ENCODE measurements at places on chromosomes 12 and 14.

GRCh38 chr14:90759370-90760077 is 56.7 kb downstream of the TTC7B start:
- no peak for DNase-seq

GRCh38 chr12:77510985-77511384 is 319.7 kb upstream of the NAV3 start:
- DNase-seq: no peak

DNA sequence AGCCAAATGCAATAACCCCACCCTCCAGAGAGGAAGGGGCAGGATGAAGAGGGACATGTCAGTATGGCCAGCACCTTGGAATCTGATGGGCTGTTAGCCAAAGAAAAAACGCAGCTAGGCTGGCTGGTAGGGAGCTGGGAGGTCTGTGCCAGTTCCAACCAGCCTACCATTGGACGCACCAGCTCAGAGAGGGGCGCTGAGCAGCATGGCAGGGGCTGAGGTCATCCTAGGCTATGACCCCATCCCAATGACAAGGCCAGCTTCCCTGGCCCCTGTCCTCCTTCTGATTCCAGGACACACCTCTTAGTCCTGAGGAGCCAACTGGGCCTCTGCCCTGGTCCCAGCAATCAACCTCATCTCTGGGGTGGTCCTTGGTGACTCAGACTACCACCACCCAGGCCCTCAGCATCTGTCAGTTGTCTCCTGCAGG is 12.2 kb downstream of the ACTN1 start:
- no peak for DNase-seq

GRCh38 chr14:92973261-92973797 is 50.4 kb downstream of the CHGA start:
- DNase-seq: no peak

GRCh38 chr12:93429448-93429847 is 12.3 kb downstream of the UBE2N start:
- no peak for DNase-seq

- DNase-seq: no peak
These were observed 92.8 kb downstream of the TRAFD1 start for GRCh38 chr12:112218150-112218549.

- DNase-seq: no peak
These were observed 31.3 kb downstream of the SERPINA3 start for GRCh38 chr14:94643316-94644101.

DNA sequence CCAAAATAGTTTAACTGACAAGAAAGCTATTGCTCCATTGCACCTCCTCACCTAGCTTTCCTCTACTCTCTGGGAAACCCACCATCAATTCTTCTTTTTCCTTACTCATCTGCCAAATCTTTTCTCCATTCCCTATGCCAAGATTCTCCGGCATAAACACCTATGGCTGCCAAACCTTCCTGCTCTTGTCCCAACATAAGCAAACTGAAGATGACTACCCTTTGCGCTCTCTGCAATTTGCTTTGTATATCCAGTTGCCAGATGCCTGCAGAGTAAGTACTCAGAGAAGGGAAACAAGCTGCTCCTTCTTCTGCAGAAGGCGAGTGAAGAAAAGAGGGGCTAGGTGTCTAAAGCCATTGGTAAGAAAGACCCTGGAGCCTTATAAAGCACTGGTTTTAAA is 11.5 kb downstream of the PTGER2 start:
- DNase-seq: no peak

- DNase-seq: no peak
These were observed 54.9 kb upstream of the HIF1A start for GRCh38 chr14:61640158-61641136.

DNA sequence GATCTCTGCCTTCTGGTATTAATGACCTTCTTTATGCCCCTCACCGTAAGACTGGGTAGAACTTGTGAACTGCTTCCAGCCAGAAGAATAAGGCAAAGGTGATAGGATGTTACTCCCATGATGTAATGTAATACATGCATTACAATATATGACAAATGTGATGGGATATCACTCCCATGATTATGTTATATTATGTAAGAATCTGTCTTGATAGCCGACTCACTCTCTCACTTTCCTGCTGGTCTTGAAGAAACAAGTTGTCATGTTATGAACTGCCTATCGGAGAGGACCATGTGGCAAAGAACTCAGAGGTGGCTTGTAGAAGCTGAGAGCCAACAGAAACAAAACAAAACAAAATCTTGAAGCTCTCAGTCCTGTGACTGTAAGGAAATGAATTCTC is 30.6 kb upstream of the OSBPL8 start:
- no peak for DNase-seq

- no peak for DNase-seq
These were observed 15.2 kb upstream of the CCDC175 start for GRCh38 chr14:59591641-59592370.

- no peak for DNase-seq
These were observed 35.6 kb downstream of the ANO4 start for GRCh38 chr12:100830003-100830795.

DNA sequence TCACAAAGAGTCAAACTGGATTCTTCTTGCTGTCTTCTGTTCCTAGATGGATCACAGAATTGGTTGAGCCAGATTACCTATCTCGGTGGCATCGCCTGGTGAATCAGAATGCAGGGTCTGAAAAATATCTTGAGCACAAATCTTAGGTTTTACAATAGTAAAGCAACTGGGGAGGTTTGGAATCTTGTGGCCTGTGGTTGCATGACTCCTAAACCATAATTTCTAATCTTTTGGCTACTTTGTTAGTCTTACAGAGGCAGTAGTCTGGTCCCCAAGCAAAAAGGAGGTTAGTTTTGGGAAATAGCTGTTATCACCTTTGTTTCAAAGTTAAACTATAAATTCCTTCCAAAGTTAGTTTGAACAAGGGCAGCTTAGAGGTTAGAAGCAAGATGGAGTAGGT is 1488.5 kb upstream of the FLRT2 start:
- DNase-seq: no peak

- no peak for DNase-seq
These were observed 276.7 kb upstream of the SRRM4 start for GRCh38 chr12:118704527-118705241.

DNA sequence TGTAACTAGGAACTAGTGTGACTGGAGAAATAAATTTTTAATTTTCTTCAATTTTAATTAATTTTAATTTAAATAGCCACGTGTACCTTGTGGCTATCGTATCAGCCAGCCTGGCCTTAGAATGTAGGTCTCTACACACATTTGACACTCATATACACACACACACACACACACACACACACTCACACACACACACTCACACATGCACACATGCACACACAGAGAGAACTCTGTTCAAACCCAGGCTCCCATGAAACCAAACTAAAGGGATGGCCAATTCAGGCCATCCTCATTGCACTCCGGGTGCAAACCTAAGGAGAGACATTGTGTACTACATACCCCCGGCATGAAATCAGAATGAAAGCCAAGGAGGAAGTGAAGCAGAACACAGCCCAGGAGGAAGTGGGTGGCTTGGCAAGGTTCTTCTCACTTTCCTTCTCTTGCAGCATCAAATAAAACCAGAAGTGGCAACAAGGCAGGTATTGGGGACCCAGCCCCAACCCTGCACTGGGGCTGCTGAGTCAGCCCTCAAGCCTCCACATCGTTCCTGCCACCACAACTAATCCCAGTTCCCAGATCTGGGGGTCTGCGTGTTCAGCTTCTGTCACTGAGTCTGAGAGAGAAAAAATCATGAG is 26.2 kb upstream of the CHPT1 start:
- peak; percentile 50 for DNase-seq

DNA sequence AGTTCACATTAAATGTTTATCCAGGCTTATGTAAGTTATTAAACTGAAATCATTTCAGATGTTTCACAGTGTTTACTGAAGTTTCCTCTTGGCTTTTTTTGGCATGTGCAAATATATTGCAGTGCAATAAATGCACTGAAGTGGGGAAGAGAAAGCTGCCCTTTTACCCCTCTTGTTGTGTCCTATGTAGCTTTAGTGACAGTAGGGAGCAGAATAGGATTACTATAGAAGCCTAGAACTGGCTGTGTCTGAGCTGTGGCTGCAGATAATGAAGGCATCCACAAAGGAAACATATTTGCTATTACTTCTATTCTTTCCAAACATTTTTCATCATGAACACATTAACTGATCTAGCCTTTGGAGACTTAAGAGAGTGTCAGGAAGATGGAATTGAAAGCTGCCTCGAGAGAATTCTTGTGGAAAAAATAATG is 24.1 kb upstream of the CNTN1 start:
- DNase-seq: no peak

DNA sequence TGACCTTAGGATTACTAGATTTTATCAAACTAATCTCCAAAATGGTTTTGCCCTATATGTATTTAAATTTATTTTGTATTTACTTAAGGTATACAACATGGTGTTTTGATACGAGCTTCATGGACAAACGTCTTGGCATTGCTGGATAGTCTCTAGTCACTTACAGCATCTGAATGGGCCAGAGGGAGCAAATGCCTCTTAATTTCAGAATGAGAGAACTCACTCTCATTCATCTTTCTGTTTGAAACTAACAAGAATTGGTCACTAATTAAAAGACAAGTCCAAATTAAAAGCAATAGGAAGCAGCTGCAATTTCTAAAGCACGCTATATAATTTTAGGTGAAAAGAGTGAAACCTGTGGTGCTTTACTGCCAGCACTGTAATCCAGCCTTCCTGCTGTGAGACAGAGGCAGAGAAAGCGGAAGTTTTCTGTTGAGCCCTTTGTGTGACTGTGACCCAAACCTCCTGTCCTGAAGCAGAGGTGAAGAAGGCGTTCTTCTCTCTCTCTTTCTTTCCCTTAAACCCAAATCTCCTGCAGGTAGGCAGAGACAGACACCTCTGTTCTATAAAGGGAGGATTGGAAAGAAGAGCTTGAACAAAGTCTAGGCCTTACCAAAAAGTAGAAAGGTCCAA is 184.6 kb upstream of the NAV3 start:
- no peak for DNase-seq

DNA sequence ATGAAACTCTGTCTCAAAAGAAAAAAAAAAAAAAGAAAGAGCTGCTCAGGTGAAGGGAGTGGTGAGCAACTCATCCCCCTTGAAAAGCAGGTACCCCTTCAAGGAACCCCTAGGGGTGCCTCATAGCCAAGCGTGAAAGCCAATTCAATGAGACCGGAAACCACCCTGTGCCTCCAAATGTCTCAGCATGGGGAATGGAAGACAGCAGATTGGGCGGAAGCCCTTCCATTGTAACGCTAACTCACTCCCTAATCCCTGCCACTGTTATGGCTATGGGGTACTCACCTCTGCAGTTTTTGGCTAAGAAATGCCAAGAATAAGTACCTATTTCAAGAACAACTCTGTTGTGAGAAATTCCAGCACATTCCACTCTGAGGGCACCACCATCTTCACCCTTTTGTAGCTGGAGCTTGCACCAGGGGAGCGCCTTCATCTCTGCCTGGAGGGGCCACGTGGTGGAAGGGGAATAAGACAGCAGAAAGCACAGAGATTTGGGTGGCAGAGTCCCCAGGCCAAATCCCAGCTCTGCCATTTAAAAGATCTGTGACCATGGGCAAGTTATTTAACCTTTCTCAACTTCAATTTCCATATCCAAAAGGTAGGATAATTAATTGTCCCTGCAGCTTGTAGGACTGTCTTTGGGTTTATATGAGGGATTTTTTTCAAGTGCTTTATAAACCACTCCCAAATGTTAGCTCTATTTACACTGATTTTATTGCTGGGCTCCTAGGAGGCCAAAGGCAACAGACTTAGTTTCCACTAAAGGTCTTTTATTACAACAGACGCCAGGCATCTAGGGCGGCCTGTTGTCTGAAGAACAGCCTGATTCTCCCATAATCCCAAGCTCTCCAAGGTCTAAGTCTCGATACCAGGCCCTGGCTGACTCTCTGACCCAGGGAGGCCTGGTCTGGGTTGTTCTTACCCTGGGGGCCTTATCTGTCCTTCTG is 63.9 kb downstream of the ITPK1 start:
- DNase-seq: no peak

- DNase-seq: peak; percentile 64
These were observed 28.9 kb upstream of the MAPKAPK5 start for GRCh38 chr12:111812881-111813741.

GRCh38 chr12:6914246-6914946 is at the start of gene ENO2:
Gene ENO2 (plus strand): TSS chr12:6914580. CDS start chr12:6915833, 1,253 bp downstream.
- peak; percentile 44 for DNase-seq

- DNase-seq: no peak
These were observed 397.4 kb downstream of the ADAMTS20 start for GRCh38 chr12:43154498-43155045.

GRCh38 chr12:109612975-109613502 is 39.4 kb downstream of the MVK start:
- no peak for DNase-seq

- no peak for DNase-seq
These were observed 53.6 kb downstream of the SLC25A21 start for GRCh38 chr14:37118673-37119366.

DNA sequence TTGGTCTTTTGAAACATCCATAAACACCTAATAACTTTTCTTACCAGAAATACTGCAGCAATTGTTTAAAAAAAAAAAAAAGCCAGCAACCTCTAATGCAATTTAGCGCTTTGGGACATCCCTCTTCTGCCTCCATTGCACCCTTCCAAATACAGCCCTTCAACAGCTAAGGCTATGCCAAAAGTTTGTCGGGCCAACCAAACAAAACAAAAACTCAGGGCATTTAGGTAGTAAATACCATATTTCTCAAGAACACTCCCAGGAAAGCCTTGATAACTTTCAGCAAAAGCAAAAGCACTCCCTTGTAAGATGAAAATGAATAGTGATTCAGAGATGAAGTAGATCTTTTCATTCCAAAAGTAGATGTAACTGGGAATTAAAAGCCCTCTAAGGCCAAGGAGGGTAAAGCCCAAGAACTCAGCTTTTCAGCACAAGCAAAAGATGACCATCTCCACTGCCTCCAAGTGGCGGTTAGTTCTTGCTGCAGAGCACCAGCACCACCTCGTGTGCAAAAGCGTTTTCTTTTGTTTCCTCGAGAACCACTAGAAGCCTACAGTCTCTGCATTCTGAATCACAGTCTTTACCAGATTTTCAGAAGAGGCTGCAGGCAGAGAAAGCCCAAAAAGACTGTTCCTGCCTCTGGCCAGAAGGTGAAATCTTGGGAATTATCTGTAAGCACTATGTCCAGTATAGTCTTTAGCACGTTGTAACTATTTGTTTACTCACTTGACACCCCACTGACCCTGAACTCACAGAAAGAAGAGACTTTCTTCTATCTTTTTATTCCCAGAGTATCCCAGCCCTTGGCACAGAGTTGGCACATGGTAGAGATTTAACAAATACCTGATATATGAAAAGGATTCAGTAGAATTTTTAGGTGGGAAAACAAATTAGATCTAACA is 53.1 kb downstream of the SIX6 start:
- DNase-seq: peak; percentile 47

- DNase-seq: no peak
These were observed 33.9 kb downstream of the BHLHE41 start for GRCh38 chr12:26090836-26091510.

- no peak for DNase-seq
These were observed 126.3 kb upstream of the KRAS start for GRCh38 chr12:25376985-25377384.

All from GDM1 (cell line).